ELF-1 (cell line): ENCODE measurements at places on chromosomes 5 and 9.

DNA sequence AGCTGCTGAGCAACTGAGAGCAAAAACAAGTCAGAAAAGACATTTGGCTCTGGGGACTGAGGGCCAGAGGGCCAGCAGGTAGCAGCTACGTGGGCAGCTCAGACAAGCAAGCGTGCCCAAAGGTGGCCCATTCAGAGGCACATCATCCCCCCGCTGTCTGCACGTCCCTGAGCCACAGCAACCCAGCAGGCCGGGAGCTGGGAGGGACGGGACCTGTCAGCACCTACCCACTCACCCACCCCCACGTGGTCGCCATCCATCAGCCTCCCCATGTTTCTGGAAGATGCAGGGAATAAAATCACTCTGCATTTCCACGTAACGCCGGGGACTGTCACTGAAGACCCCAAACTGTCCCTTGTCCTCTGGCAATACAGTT lies 167.8 kb downstream of the COL23A1 start:
- DNase-seq, result no peak

- DNase-seq, result no peak
These were observed 76.0 kb upstream of the TBCA start for GRCh38 chr5:77852068-77852513.

DNA sequence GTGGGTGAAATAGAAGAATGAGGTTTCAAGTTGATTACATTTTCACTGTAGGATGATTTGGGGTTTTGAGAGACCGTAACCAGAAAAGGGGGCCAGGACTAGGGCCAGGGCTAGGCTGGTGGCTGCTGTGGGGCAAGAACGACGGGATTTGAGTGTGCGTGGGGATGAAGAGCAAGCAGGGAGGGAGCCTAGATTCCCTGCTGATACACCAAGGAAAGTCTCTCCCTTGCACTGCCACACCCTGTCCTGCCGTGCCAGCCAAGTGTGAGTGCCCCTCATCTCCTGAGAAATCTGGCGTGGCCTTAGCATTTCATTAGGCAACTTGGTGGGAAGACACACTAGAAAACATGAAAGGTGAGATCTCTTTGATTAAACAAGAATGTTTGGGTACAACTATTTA lies 42.6 kb downstream of the RAI14 start:
- no peak for DNase-seq

DNA sequence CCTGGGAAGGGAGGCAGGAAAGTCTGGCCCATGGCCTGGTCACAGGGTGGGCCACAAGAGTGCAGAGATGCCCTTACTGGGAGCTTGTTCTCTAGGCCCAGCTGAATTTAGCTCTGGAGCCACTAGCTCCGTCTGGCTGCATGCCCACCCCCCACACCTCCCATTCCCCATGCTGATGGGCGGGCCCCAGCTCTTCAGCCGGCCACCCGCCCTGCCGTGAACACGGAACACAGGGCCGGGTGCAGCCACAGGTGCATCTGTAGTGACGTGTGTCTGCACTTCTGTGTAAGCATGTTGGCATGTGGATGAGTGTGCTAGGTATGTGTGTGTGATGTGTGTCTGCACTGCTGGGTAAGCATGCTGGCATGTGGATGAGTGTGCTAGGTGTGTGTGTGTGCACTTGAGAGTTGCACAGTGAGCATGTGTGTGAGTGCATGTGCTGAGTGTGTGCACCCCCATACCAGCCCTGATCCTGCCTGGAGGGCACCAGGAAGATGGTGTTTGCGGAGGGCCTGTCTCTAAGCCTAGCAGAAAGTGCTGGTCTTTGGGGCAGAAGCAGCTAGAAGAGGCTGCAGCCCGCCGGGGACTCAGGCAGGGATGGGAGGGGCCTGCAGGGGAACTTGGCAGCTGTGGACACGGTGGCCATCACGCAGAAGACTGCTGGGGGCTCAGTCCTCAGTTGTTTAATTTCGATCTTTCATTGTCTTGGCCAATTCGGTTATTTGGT lies 136.4 kb downstream of the CACNA1B start:
- DNase-seq, result no peak

DNA sequence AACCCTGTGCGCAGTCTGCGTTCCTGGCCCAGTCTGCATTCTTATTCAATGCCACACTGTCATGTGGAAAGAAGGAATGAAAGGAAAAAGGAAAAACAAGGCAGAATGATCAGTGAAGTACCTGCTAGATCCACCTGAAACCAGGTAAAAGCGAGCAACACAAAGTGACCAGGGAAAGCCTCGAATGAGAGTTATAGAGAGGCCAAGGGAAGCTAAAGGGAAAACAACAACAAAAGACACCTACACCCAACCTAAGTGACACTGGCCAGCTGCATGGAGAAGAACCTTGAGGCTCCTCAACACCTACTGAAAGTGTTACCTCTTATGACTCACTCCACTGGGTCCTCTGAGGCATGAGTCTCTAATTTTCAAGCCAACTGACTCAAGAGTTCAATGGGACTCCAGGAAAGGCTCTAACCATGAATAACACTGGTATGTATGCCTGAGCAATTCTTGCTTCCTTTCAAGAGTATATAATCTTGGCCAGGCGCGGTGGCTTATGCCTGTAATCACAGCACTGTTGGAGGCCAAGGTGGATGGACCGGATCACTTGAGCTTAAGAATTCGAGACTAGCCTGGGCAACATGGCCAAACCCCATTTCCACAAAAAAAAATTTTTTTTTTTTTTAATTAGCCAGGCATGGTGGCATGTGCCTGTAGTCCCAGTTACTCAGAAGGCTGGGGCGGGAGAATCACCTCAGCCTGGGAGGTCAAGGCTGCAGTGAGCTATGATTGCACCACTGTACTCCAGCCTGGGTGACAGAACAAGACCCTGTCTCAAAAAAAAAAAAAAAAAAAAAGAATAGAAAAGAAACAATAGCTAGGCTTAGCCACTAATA lies 29.0 kb downstream of the MTMR12 start:
- no peak for DNase-seq

- no peak for DNase-seq
These were observed 9.2 kb upstream of the SEMA6A start for GRCh38 chr5:116583862-116584222.

GRCh38 chr9:91843093-91843492 lies 106.9 kb downstream of the ROR2 start:
- DNase-seq, result no peak

DNA sequence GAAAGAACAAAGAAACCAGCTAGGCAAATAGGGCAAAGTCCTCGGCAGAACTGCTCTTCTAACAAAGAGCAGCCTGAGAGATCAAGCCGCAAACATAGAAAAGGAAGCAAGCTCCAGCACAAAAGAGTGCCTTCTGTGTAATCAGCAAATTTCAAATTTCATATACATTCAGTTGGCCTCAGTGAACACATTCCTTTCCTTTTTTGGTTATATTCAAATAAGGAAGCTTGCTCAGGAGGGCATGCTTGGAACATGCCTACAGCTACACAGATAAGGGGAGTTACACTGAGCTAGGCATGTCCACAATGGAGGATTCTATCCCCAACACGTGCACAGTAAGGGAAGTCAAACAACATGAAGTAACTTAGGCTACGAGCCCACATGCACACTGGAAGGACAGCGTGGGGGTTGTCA lies 23.4 kb downstream of the IL33 start:
- no peak for DNase-seq

DNA sequence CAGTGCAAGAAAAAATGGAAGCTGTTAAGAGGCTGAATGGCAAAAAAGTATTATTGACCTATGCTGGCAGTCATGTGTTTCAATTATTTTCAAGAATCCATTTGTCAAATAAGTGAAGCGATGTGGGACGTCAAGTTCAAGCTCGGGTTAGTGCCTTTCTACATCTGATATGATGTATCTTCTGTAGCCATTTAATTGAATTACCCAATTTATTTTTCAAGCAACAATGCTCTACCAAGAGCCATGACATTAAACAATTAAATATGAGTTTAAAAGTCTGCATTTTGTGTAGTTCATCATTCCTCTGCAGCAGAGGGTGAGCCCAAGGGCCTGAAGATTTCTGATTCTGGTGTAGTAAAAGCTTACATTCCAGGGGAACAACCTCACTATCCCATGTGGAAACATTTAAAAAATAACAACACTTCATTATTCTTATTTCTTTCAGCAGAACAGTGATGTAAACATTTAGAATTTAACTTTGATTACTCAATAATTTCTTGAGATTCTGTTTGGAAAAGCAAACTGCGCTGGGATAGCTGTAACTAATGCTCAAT lies 619.7 kb upstream of the ARRDC3 start:
- no peak for DNase-seq

DNA sequence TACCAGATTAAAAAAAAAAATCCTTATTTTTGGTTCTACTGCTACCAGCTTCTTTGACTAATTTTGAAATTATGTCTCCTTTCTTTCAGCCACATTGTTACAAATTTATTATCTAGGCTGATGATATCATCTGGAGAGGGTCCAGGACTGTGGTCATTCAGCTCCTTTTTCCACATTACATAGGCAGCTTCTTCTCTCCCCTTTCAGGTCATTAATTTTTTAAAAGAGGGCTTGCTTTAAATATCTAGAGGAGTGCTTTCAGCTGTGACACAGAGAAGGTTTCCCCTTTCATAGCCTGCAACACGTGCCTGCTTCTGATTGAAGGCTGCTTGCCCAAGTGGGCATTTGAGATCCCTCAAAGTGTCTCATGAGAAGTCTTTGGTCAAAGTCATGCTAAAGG lies 155.7 kb upstream of the PAPPA start:
- no peak for DNase-seq

DNA sequence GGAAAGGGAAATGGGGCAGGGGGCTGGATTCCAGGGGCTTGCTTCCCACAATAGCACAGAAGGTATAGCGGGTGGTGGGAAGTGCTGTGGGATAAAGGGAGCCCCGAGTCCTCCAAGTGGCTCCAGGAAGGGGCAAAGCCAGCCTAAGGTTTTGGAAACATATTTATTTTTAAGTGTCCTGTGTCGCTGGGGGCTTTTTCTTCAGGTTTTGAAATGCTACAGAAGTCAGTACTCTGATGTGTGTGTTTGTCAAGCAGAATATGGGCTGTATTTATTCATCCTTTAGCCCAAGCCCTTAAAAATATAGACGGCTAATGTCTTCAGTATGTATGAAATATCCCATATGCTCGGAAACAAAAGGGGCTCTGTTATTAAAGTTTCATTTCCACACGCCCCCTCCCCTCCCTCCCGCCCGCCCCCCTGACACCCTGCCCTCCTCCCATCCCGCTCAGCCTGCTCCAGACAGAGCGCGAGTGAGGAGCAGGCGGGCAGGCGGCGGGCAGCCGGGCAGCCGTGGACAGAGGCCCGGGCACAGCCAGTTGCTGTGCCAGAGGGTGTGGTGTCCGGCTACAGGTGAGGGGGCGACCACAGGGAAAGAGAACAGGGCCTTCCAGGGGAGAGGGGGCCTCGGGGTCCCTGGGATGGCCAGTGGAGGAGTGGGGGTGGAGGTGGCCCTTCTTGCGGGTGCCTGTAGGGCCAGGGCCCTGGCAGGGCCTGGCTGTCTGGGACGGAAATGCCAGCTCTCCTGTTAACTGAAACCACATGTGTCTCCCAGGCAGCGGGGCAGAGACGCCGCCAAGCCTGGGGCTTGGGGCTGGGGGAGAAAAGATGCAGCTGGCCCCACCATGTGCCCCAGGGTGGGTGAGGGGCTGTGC lies 39.6 kb upstream of the SYNPO start:
- no peak for DNase-seq

GRCh38 chr5:177256296-177256695 lies 47.2 kb downstream of the RAB24 start:
- no peak for DNase-seq

DNA sequence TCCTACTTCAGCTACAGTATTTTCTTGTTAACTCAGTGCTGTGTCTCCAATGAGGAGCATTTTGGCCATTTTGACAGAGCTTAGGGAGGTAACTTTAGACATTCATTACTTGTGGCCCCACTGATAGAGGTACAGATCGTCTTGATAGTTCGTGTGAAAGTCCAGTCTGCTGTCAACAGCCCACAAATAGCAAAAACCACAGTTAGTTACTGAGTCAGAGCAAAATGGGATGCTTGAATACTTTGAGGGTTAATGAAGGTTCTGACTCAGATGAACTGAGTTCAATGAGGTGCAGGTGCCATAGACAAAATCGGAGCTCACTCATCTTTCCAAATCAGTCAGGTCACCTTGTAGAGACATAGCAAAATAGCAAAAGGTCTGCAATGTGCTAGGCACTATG lies 163.1 kb upstream of the TLE4 start:
- DNase-seq, result no peak

DNA sequence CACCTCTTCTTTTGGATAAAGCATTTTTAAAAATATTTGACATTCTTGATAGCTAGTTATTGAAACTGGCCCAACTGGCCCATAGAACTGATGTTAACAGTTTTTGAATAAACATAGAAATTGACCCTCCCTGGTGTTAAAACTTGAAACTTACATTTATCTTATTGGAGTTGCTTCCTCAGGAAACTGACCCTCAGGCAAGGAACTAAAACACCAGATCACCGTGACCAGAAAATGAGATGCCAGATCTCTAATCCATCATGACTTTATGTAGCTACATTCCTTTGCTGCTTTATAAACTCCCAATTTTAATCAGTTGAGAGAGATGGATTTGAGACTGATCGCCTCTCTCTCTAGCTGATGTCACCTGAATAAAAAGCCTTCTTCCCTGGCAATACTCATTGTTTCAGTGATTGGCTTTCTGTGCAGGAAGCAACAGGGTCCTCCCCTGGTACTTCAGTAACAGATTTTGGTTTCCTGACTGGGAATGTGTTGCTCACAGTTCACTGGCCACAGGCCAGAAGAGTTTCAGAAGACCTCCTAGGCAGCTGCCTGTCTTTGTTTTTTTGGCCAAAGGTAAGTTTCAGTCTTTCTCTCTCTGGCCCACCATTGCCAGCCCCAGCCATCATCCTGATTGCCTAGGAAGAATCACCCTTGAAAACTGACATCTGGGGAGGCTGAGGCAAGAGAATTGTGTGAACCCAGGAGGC lies 212.4 kb downstream of the DTWD2 start:
- no peak for DNase-seq

- DNase-seq, result no peak
These were observed 245.4 kb upstream of the TUT7 start for GRCh38 chr9:86599561-86599960.

DNA sequence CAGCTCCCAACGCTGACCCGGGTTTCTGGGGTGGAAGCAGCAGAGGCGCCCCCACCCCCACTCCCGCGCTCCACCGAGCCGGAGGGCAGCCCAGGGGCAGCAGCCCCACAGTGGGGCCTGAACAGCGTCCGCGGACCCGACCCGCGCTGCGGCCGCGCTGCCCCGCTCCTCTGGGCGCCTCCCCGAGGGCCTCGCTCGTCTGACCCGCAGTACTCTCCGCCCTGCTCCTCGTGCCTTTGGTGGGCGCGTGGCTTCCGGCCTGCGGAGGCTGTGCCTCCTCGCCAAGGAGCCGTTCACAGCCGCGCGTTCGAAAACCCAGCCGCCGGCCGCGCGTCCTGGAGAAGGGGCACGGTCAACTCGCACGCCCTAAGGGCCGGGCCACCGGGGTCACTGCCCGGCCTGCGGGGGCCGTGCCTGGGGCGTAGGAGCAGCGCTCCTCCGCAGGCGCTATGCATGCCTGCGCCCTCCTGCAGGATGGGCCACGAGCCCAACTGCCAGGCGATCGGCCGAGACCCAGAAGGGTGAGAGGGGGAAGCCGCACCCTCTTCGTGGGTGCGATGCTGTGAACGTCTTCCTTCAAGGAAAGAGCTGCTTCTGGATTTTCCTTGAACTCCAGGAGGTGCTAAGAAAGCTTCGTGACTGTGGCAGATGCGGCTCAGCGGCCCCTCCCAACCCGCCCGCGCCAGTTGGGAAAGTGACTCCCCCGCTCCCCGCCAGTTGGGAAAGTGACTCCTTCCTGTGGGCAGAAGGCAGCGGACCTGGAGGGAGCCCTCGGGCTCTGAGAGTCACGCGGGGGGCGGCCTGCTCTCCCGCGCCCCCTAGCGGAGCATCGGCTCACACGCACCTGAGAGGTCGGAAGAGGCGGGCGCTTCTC lies 82.7 kb downstream of the HSD17B3 start:
- peak; percentile 78 for DNase-seq
